ENCODE measurements at places on chromosomes 12 and 14.

DNA sequence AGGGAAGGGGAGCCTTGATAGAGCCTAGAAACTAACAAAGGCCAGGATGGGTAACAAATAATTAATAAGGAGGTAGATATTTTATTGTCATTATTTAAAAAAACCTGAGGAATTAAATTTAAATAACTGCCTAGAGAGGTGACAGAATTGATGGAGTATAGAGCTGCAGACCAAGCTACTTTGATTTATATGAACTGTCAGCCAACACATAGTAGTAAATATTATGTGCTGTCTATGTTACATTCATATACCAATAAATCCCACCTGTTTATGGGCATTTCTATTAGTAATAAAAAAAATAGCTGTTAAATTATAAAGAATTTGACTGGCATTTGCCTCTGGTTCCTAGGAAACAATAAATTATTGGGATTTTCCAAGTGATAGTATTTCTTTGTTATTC lies 37.7 kb downstream of the TSPAN19 start:
- no peak for DNase-seq

DNA sequence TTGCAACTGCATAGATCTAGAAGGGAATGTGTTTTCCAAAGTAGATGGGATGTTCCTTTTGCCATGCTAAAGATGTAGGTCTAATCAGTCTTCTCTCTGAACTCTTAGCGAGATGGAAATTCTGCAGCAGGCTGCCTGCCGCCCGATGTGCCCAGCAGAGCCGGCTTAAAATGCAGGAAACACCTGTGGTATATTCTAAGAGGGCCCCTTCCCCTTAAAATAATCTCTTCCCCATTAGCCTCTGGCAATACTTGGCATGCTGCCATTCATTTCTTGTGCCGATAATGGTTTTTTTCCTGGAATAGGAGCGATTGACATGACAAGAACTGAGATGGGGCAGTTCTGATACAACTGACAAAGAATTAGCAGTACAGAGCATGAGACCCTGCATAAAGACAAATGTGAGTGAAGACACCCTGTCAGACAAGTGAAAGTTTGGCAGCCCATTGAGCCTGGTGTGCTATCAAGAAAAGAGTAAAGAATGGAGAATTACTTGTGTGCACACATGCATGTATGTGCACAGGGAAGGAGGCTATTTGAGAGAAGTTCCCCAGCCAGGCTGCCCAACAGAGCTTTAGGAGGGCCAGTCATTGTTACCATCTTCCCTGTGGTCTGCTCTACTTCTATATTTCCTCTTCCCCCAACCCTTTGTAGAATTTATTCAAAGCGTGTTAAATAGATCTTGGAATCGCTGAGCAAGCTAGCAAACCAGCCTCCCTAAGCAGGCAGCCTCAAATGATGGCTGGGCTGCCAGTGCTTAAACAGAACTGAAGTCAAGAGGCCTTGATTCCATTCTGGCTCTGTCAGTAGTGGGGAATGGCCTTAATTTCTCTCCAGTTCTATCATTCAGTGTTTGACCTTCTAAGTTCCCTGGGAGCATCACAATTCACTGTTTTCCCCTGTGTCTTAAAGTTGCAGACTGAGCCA lies 29.6 kb upstream of the NTF3 start:
- no peak for DNase-seq

- no peak for DNase-seq
Observed at GRCh38 chr12:127044836-127045235, 1222.1 kb upstream of the TMEM132C start.

GRCh38 chr12:27236498-27236897 lies 7.6 kb upstream of the STK38L start:
- DNase-seq, result no peak

- DNase-seq, result no peak
Observed at GRCh38 chr12:109718390-109718789, 4.8 kb downstream of the FAM222A start.

GRCh38 chr12:6532051-6532926 lies 2.0 kb upstream of the GAPDH start:
- DNase-seq, result no peak

DNA sequence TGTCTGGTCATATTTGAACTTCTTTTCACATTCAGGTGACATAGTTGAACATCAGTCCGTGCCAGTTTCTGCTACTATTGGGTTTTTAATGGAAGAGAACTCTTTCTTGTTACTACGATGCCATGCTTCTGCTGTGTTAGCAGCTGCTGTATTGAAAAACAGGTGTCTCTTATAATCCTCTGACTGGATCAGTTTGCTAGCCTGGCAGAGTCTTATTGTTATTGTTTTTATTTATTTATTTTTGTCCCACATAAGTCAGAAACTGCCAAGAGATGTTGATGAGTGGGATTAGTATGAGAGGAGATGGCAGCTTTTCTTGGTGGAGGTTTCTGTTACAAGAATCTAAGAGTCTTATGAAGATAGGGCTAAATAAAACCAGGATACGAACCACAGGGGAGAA lies 14.6 kb downstream of the ETV6 start:
- DNase-seq, result no peak

- no peak for DNase-seq
Observed at GRCh38 chr12:52686063-52686462, 5.9 kb upstream of the KRT1 start.

GRCh38 chr14:60508707-60509437 lies at the start of gene SIX6:
SIX6 (plus strand) TSS chr14:60509146; CDS start chr14:60509399, 253 bp downstream.
- DNase-seq, result peak; percentile 63

DNA sequence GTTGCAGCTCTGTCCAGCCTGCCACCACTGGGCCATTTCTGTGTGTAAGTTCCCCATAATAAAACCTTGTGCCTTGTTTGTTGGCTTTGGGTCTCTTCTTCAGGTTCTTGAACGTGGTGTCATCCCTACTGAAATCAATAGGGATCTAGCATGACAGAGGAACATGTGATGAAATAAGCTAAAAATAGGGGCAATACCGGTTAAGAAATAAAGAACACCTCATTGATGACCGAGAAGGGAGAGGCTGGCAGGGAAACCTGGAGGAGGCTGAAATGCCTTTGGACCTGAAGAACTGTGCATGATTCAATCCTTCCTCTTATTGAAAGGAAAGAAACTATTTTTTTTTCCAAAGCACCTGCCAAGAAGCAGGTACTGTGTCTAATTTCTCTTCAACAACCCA lies 172.3 kb downstream of the PPM1H start:
- no peak for DNase-seq

DNA sequence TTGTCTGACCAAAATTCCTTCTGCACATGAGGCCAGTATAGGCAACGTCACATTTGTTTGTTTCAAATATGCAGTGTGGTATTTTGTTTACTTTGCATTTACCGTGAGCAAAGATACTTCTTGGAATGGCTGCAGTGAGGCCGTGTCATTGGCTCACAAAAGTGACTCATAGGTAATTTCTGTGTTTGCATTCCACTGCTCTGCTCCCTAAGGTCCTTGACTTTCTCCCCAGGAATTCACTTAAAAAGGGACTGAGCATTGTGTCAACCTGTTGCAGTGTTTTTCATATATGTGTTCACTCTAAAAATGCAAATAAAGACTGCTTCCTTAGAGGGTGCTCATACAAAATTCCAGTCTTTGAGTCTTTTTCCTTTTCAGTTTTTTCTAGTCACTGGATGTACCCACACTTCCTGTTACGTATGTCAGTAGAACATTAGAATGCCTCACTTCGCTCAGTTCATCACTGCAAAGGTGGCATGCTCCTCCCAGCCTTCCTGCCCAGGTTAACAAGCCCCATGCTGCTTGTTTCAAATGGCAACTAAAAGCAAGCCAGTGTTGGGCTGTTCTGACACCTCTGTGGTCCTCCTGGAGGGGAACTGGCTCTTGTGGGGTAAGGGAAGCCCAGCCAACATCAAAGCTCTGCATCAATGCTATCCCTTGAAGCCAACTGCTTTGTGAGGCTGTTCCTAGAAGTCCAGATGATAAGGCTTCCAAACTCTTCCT lies 9.1 kb downstream of the C12orf76 start:
- DNase-seq, result no peak

DNA sequence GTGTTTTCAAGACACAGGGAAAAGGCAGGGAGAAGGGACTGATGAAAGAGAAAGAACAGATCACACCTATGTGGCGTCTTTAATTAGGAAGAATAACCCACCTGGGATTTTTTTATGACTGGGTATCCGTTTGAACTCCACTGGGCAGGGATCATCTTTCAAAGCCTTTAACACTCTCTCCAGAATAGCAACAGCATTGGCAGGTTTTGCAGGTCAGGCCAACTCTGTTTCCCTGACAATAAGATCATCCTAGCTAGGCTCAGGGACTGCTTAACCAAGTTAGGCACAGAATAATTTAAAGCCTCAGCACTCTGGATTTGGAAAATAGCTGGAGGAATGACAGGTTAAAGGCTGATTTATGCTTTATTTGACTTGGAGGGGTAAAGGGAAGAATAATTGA lies 117.6 kb downstream of the SUDS3 start:
- DNase-seq, result no peak

- no peak for DNase-seq
Observed at GRCh38 chr12:132236930-132237771, 92.2 kb downstream of the GALNT9 start.

GRCh38 chr12:138898-139534 lies 72.4 kb downstream of the IQSEC3 start:
- DNase-seq, result no peak

- DNase-seq, result no peak
Observed at GRCh38 chr12:6627616-6628015, 8.1 kb downstream of the LPAR5 start.

DNA sequence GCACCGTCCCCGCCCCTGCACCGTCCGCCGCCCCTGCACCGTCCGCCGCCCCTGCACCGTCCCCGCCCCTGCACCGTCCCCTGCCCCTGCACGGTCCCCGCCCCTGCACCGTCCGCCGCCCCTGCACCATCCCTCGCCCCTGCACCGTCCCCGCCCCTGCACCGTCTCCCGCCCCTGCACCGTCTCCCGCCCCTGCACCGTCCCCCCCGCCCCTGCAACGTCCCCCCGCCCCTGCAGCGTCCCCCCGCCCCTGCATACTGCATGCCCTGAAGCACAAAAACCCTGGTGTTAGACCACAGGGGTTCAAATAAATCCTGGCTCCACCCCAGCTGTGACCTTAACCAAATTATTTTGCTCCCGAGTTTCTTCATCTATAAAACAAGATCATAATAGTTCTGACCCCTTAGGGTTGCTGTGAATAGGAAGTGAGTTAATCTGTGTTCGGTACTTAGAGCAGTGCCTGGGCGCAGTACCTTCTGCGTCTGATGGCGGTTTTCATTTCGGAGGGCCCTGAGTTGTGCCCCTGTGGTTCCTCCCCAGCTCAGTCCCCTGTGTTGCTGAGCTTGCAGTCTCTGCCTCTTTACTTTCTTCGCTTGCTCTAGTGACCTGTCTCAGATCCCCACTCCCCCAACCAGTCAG lies 38.1 kb downstream of the ESRRB start:
- DNase-seq, result no peak

DNA sequence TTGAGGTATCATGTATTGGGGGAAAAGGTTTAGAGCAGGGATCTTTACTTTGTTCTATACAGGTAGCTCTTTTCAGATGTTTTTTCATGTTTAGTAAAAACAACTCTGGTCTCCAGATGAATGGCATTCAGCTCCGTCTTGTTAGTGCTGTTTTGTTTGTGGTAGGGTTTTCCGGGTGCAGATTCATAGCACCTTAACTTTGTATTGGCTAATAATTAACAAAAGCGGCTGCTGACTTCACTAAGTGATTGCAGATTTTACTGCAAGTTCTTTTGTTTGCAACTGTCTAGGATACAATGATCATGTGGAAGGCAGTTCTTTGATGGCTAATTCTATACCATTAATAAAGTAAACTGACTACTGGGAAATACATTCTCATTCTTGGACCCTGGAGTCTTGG lies 32.2 kb upstream of the BHLHE41 start:
- DNase-seq, result no peak

GRCh38 chr14:103653805-103654204 lies 24.8 kb downstream of the KLC1 start:
- DNase-seq, result no peak

DNA sequence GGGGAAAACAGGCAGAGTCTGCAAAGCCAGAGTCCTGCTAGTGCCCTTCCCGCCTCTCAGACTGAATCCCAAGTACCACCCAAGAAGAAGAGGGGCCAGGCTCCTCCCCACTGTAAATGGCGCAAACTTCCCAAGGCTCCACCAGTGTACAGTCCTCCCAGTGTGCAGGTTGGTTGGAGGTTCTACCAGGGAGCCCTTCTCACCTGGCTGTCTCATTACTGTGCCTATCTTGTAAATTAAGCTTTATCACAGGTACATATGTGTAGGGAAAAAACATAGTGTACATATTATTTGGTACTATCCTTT lies 189.7 kb downstream of the FSCB start:
- DNase-seq, result no peak

DNA sequence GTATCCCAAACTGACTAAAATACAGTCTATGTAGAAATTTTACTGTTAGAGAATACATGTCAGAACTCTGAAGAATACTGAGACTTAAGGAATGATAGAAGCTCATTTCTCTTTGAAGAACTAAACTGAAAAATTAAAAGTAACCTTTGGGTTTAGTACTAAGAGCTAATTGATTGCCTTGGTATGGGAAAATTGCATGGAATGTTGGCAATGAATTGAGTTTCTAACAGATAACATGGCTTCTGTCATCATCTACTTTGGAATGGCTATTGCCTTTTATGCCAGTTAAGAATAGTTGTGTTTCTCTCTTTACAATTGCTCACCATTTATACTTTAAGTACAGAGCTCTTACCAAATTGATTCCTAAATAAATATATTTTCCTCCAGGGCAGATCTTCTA lies 308.8 kb upstream of the SYT1 start:
- DNase-seq, result no peak

DNA sequence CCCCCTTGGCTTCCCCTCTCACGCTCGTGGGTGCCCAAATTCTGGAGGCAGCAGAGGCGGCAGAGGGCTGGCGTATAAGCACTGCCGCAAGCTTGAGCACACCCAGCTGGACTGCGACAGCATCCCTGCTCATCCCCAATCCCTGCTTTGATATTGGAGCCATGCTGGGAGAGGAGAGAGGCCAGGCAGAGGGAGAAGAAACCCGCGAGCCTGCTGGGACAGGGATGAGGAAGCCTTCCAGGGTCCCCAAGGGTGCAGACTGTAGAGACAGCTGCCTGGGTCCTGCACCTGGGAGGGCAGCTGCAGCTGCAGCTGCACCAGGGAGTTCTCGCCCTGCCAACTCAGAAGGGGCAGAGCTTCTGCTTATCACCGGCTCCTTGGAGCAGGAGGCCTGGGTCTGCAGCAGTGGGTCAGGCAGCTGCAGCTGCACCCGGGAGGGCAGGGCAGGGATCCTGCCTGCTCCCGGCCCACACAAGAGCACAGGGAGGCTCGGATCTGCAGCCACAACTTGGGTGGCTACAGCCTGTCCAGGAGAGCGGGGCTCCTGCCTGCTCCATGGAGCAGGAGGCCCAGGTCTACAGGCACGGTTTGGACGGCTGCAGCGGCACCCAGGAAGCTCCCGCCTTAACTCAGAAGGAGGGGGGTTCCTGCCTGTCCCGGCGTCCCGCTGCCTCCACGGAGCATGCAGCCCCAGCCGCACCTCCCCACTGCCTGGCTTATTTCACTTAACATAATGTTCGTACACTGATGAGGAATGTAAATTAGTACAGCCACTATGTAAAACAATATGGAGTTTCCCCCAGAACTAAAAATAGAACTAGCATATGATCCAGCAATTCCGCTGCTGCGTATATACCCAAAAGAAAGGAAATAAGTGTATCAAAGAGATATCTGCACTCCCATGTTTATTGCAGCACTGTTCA lies 60.4 kb upstream of the SGPP1 start:
- no peak for DNase-seq

GRCh38 chr14:71448431-71449315 lies 483.6 kb upstream of the RGS6 start:
- no peak for DNase-seq

- no peak for DNase-seq
Observed at GRCh38 chr12:102427543-102427941, 52.8 kb downstream of the IGF1 start.

Measured in mesothelial cell of epicardium (in vitro differentiated cells).